Left renal cortex interstitium (tissue), 4 donors: ENCODE measurements at places on chromosomes 2 and 18. TPM values are rescaled to one million over a fixed set of nuclear protein-coding genes. Genes with fewer than 3 reads are reported as not detected.

The NDUFS1 gene
- 74.5 TPM for polyA plus RNA-seq

The PNPT1 gene
- polyA plus RNA-seq, result 20.1 TPM

The CRYBA2 gene
- not detected for polyA plus RNA-seq

The CCDC74A gene
- 19.0 TPM for polyA plus RNA-seq

The OTOS gene
- 0.32 TPM for polyA plus RNA-seq

The ALLC gene
- polyA plus RNA-seq, result not detected

The SPATA3 gene
- polyA plus RNA-seq, result not detected

The GPD2 gene
- 22.2 TPM for polyA plus RNA-seq

The KCNG2 gene
- polyA plus RNA-seq, result 0.55 TPM

The TEX44 gene
- polyA plus RNA-seq, result not detected

The GPR45 gene
- not detected for polyA plus RNA-seq

- DNase-seq, result no peak
Measured at GRCh38 chr2:68722712-68723111, 11.9 kb upstream of the ARHGAP25 start.

GRCh38 chr2:75200140-75201096 lies 1.1 kb upstream of the TACR1 start:
- DNase-seq, result peak; percentile 17

DNA sequence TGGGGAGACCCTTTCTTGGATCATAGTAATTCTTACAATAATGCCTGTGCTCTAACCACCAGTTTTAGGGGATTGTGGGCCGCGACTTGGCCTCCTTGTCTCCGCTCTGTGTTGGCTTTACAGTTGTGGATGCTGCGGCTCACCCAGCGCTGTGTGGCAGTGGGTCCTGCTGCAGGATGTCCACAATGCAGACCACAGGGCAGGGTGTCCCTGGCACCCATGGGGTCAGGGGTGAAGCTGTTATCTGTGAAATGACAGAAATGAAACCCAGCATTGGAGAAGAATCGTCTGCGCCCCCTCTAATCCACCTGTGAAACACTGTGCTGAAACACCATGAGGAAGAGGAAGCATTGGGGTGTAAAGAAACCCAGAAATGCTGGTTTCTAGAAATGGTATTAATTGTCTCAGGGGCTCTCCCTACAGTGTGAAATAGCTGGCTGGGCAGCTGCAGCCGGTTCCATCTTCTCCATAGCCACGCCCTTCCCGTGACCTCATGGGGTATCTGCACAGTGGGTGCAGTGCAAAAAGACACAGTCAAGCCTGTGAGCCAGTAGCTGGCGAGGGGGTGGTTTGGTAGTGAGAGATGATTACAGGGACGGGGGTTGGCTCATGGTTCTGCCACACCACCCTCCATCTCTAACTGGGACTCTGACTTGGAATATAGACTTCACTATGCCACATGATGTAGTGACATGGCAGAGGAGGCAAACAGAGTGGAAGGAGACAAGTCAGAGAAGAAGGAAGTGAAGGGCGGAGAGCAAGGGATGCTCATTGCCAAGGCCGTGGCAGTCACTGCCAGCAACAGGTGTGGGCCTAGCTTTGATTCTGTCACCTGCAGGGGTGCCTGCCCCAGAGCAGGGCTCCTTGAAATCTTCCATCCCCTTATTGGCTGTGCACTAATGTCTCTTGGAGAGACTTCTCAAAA lies 16.2 kb downstream of the INPP4A start:
- DNase-seq, result no peak

DNA sequence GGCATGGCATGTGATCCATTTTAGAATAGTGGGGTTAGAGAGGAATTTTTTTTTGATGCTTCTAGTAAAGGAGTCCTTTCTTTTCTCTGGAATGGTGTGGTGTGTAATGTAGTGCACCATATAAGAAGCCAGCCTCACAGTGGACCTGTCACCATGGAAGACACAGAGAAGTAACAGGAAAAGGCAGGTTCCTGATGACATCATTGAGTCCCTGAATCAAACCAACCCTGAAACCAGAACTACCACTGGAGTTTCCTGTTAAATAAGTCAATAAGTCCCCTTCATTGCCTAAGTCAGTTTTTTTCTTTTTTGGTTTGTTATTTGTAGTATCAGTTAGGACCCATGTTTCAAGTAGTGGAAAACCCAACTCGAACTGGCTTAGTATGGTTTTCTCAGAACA lies 11.9 kb downstream of the ADCYAP1 start:
- DNase-seq, result no peak

DNA sequence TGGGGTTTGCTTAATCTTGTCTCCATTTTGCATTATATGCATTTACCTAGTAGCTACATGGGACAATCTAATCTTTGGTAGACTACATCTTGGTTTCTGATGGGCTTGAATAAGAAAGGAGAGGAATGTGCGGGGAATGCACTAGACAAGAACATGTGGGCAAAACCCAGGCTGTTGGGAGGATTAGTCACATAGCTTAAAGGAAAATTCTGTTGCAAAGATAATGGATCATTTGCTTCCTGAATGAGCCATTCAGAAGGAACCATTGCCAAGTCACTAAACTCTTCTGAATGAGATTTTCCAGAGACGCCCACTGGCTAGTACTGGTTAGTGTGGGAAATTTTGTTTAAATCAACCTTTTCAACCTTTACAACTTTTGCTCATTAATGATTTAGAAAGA lies 84.8 kb downstream of the OSBPL6 start:
- no peak for DNase-seq

- no peak for DNase-seq
Measured at GRCh38 chr2:73981081-73982001, 3.4 kb upstream of the TET3 start.

- no peak for DNase-seq
Measured at GRCh38 chr2:212177724-212178123, 360.9 kb downstream of the ERBB4 start.

DNA sequence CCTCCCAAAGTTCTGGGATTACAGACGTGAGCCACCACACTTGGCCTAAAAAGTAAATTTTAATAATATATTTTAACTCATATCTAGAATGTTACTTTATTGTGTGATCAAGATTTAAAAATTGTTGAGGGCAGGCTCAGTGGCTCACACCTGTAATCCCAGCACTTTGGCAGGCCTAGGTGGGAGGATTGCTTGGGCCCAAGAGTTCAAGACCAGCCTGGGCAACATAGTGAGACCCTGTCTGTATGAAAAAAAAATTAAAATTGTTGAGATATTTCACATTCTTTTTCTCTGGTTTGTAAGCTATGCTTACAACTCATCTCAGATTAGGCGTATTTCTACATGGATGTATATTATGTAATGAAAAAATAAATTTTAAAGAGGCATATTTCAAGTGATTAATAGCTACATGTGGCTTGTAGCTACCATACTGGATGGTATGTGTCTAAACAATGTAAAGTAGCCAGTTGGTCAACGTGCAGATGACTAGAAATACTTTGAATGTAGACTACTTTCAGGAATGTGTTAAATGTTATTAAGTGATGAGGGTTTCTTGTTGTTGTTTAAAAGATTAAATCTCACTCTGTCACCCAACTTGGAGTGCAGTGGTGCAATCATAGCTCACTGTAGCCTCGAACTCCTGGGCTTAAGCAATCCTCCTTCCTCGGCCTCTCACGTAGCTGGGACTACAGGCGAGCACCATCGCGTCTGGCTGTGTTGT lies 5.9 kb downstream of the RAB10 start:
- no peak for DNase-seq

GRCh38 chr18:59821983-59822382 lies 77.8 kb upstream of the PMAIP1 start:
- DNase-seq, result no peak

GRCh38 chr18:36593641-36594040 lies 235.2 kb downstream of the TPGS2 start:
- no peak for DNase-seq

- DNase-seq, result no peak
Measured at GRCh38 chr2:84197901-84198300, 261.2 kb downstream of the SUCLG1 start.

DNA sequence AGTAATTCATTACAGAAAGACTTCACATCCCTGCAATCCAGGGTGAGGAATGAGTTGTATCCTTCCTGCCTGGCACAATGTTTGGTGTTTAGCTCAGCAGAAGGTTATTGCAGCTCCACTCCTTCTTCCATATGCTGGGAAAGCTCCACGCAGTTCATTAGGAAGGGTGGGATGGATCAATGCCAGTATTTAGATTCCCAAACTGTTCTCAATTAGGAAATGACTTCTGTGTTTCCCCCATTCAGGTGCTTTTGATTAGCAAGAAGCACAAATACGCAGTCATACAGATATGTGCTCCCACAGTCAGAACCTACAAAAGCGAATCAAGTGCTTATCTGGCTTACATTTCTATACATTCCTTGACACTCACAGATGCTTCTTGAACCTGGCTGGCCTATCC lies 340.6 kb downstream of the NYAP2 start:
- no peak for DNase-seq

- DNase-seq, result no peak
Measured at GRCh38 chr2:16022548-16023240, 82.3 kb downstream of the MYCN start.

DNA sequence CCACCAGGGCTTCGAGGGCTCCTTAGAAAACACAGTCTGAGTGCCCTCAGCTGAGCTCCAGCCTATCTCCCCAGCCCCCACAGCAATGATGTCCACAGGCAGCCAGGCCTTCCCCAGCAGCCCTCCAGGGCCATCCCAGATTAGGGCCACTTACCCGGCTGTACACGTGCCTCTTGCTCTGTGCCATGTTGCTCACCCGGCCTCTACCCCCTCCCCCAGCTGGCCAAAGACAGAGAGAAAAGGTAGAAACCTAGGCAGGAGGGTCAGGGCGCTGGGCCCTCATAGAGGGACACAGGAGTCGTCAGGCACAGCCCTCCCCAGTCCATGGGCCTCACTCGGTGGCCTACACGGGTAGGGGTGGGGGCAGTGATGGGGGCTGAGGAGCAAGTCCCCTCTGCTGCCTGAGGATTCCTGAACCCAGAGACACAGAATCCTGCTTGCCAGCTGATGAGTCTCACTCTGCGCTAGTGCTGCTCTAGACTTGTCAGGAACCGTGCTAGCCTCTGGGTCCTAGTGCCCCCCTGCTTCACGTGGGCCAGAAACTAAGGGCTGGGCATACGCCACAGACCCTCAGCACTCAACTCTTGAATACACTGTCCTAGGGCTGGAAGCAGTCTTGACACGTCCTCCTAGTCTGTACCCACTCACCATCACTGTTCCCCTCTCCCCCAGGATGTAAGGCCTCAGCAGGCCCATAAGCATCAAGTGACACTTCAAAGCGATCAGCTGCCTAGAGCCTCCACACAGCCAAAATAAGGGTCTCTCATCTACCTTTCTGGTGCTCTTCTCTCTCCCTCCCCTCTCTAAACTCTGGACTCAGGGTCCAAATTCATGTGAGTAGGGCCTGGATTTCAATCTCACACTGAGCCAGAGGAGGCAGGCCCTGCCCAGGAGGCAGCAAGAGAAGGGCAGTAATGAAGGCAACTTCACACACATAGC lies at the start of gene DCTN1:
Gene DCTN1, minus strand, starts transcription at position 461 of the 939 bp plus-strand sequence. Its CDS starts 274 bp downstream, at position 187.
- DNase-seq, result no peak

GRCh38 chr2:23434721-23435121 lies 49.7 kb downstream of the KLHL29 start:
- DNase-seq, result no peak

DNA sequence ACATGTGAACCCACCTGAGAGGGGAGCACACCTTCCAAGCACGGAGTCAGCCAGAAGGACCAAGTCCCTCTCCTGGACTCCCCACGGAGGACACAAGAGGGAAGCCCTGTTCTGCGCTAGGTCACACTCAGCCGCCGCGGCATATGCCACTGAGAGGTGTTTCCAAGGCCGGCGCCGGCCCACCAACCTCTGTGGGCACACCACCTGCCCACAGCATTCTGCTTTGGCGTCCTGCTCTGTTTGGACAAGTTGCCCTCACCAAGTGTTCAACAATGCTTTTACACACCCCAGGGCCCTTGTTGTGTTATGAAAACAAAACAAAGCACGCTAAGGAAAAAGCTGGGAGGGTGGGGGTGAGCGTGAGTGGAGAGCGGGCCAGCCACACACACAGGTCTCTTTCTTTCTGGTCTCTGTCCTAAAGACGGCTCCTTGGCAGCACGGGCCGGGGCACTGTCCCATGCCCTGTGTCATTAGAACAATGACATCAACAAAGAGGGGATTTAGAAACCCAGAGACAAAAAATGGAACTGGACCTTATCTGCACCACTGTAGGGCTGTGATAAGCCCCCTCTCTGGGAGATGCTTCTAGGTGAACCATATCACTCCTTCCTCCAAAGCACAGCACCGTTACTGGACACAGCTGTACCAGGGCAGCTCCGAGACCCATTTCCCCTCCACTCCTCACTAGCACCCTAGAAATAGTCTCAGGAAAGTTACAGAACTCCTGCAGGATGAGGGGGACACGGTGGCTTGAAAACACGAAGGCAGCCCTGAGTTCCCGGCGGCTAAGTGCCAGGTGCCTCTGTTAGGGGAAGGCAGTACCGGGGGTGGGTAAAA lies 17.0 kb downstream of the SMAD7 start:
- no peak for DNase-seq
